ENCODE measurements at places on chromosomes 1 and 21.

DNA sequence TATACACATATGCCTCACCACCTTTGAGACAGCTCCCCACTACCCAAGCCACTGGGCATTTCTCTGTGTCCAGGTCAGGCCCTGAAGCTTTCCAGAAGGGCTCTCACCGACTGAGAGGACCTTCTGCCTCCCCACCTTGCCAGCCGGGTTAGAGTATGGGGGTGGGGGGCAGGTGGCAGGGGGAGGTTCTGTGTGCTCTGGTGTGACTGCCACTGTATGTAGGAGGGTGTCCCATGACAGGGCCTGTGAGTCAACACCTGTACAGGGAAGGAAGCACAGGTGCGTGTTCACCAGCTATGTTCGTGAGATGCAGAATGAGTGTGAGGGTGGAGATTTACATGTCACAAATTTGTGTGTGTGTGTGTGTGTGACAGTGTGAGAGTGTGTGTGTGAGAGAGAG is 7.0 kb downstream of the AHDC1 start:
- no peak for DNase-seq

GRCh38 chr21:40331172-40331571 is 463.9 kb downstream of the PCP4 start:
- DNase-seq: no peak

GRCh38 chr1:234771642-234772344 is 161.8 kb upstream of the IRF2BP2 start:
- no peak for DNase-seq

DNA sequence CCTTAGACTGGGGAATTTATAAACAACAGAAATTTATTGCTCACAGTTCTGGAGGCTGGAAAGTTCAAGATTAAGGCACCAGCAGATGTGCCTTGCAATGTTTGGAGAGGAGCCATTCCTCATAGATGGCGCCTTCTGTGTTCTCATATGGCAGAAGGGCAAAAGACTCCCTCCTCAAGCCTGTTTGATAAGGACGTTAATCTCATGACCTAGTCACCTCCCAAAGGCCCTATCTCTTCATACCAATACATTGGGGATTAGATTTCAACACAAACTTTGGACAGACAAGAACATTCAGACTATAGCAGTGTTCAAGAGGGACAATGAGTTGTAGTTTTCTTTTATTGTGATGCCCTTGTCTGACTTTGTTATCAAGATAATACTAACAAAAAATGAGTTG is 34.3 kb downstream of the PSMG1 start:
- no peak for DNase-seq

GRCh38 chr1:29807689-29808088 is 571.4 kb downstream of the PTPRU start:
- DNase-seq: no peak

- DNase-seq: peak; percentile 90
Observed at GRCh38 chr21:39660191-39660980, 47.6 kb downstream of the B3GALT5 start.

- DNase-seq: no peak
Observed at GRCh38 chr1:185837711-185838110, 103.5 kb downstream of the HMCN1 start.

- no peak for DNase-seq
Observed at GRCh38 chr1:170481000-170481399, 51.0 kb upstream of the GORAB start.

GRCh38 chr1:199877526-199878384 is 149.8 kb upstream of the NR5A2 start:
- no peak for DNase-seq

DNA sequence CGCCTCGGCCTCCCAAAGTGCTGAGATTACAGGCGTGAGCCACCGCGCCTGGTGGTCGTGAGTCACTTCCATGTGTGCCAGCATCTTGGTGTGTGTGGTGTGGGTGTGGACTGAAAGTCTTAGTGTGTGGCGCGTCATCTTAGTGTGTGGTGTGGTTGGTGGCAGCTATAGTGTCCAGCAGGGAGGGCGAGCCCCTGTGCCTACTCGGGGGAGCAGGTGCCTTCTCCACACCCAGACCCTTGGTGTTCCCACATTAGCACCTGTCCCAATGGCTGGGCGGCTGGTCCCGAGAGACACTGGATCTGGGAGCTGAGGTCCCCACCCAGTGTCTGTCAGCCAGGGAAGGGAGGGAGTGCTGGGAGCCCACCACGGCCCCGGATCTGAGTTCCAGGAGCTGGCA is 2.8 kb downstream of the SCNN1D start:
- DNase-seq: peak; percentile 44

DNA sequence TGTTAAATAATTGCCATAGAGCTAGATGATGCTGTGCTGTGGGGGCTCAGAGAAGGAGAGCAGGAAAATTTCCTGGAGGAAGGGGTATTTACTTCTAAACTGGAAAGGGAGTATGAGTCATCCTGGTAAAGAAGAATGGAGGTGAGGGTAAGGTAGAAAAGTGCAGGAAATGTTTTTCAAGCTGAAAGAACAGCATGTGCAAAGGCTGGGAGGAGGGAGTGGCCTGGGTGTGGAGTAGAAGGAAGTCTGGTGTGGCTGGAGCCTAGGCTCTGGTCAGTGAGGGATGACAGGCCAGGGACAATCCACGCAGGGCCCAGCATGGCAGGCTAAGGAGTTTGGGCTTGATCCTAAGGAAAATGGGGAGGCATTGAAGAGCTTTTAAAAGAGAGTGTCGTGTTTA is 45.9 kb downstream of the MATN1 start:
- no peak for DNase-seq

DNA sequence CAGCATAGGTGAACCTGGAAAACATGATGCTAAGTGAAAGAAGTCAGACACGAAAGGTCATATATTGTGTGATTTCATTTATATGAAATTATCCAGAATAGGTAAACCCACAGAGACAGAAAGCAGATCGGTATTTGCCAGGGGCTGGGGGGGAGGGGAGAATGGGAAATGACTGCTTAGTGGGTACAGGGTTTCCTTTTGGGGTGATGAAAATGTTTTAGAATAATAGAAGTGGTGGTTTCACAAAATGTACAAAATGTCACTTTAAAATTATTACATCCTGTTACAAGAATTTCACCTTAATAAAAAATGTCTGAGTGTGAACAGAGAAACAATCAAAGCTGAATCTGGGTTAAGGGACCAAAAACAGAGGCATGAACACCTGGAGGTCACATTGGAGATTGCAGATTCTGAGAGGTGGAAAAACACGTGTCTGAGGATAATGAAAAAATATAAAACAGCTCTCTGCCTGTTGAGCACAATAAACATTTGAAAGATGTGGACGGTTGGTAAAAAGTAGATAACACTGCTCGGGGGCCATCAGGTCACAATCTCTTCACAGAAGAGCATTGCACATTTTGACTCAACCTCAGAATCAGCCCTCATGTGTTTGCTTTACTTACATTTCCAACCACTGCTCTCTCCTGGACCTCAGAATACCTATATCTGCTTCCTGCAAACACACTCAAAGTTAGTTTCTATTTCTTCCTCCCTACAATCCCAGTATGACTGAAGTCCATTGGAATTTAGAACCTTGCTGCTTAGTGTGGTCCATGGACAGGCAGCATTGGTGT is 3.2 kb downstream of the SLAMF6 start:
- peak; percentile 20 for DNase-seq
